Activated naive CD4-positive, alpha-beta T cell treated with anti-CD3 and anti-CD28 coated beads for 36 hours (primary cell): ENCODE measurements at places on chromosomes 12 and 14. TPM values are rescaled to one million over a fixed set of nuclear protein-coding genes. Genes with fewer than 3 reads are reported as not detected.
A peak's percentile ranks its signal among the peaks of the same experiment; 100 is the strongest.

ATF7 gene
- 19.7 TPM for total RNA-seq

RNASE7 gene
- not detected for total RNA-seq

CISTR gene
- not detected for total RNA-seq

GRCh38 chr14:53875324-53875897 is 81.2 kb downstream of the BMP4 start:
- no peak for DNase-seq
- H3K27me3 ChIP-seq: peaks cover 4% of the 10 kb centered on the region
- H3K36me3 ChIP-seq: no peaks in the 10 kb centered on the region
- H3K4me1 ChIP-seq: no peaks in the 10 kb centered on the region
- no peak overlapping the region for H3K27ac ChIP-seq
- H3K4me3 ChIP-seq: no peak overlapping the region

RCOR1 gene
- total RNA-seq: 11.9 TPM

GRCh38 chr14:71320734-71321573 is 413.7 kb downstream of the PCNX1 start:
- no peaks in the 10 kb centered on the region for H3K36me3 ChIP-seq
- DNase-seq: peak; percentile 54
- no peaks in the 10 kb centered on the region for H3K27me3 ChIP-seq
- H3K4me3 ChIP-seq: peak overlapping the region; percentile 83
- peak overlapping the region; percentile 71 for H3K27ac ChIP-seq

- no peaks in the 10 kb centered on the region for H3K4me1 ChIP-seq
- DNase-seq: no peak
- H3K27me3 ChIP-seq: peaks cover 18% of the 10 kb centered on the region
- H3K36me3 ChIP-seq: no peaks in the 10 kb centered on the region
- H3K27ac ChIP-seq: no peak overlapping the region
Measured at GRCh38 chr14:99781091-99781490, 12.1 kb upstream of the EML1 start.

- H3K4me1 ChIP-seq: peaks cover 9% of the 10 kb centered on the region
- DNase-seq: no peak
- H3K27me3 ChIP-seq: no peaks in the 10 kb centered on the region
- H3K36me3 ChIP-seq: peaks cover 17% of the 10 kb centered on the region
- H3K27ac ChIP-seq: no peak overlapping the region
- H3K4me3 ChIP-seq: no peak overlapping the region
Measured at GRCh38 chr12:68804657-68805591, 3.1 kb upstream of the MDM2 start.

SLC6A15 gene
- total RNA-seq: 0.30 TPM

GRCh38 chr12:44848703-44849085 is 27.4 kb downstream of the NELL2 start:
- H3K4me1 ChIP-seq: peaks cover 77% of the 10 kb centered on the region
- H3K4me3 ChIP-seq: peak overlapping the region; percentile 55
- H3K27ac ChIP-seq: peak overlapping the region; percentile 94
- peaks cover 3% of the 10 kb centered on the region for H3K36me3 ChIP-seq
- DNase-seq: no peak

TGM1 gene
- total RNA-seq: 13.5 TPM

DNA sequence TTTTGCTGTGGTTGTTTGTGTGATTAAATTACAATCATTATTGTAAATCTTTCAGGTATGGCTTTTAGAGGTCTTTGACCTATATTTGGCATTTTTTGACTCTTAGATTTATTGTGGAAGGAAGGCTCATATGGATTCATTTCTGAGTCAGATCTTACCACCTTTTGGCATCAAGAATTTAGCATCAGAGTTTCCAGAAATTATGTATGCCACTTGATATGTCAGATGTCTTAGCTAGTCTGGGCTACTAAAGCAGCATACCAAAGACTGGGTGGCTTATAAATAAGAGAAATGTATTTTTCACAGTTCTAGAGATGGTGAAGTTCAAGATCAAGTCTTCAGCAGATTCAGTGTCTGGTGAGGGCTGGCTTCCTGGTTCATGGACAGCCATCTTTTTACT is 129.5 kb upstream of the PZP start:
- H3K27me3 ChIP-seq: no peaks in the 10 kb centered on the region
- no peak for DNase-seq
- H3K27ac ChIP-seq: no peak overlapping the region
- H3K4me1 ChIP-seq: peaks cover 14% of the 10 kb centered on the region

DNA sequence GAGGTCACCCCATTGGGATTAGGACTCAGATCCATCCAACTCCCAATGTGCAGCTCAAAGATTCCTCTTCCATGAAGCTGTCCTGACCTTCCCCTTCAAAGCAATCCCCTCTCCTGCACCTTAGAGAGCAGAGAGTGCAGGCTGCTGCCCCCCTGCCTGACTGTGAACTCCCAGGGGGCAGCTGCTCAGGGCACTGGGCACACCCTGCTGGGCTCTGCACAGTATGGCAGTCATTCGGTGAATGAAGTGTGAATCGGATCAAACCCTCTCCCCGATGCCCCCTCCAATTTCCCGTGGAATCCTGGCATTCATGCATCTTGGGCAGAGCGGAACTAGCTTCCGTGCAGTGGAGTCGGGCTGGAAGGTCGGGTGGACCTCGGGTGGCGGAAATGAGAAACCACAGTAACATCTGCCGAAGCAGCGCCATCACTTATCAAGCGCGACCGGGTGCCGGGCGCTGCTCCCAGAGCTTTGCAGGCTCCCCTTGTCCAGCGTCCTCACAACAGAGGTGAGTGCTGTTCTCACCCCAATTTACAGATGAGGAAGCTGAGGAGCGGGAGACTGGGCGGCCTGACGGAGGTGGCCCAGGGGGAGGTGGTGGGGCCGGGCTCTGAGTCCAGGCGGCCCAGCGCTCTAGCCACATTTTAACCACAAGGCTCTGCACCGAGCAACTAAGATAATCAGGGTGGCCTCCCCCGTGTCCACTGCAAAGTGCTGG is 14.7 kb downstream of the GALNT9 start:
- no peak overlapping the region for H3K4me3 ChIP-seq
- H3K36me3 ChIP-seq: no peaks in the 10 kb centered on the region
- H3K27me3 ChIP-seq: peaks cover 5% of the 10 kb centered on the region
- no peak for DNase-seq
- H3K27ac ChIP-seq: no peak overlapping the region

- no peaks in the 10 kb centered on the region for H3K36me3 ChIP-seq
- H3K27ac ChIP-seq: peak overlapping the region; percentile 84
- peaks cover 50% of the 10 kb centered on the region for H3K4me1 ChIP-seq
- peak; percentile 87 for DNase-seq
- peaks cover 2% of the 10 kb centered on the region for H3K27me3 ChIP-seq
Measured at GRCh38 chr14:22886500-22887259, 3.7 kb downstream of the REM2 start.

GPR84 gene
- 1.2 TPM for total RNA-seq

DNA sequence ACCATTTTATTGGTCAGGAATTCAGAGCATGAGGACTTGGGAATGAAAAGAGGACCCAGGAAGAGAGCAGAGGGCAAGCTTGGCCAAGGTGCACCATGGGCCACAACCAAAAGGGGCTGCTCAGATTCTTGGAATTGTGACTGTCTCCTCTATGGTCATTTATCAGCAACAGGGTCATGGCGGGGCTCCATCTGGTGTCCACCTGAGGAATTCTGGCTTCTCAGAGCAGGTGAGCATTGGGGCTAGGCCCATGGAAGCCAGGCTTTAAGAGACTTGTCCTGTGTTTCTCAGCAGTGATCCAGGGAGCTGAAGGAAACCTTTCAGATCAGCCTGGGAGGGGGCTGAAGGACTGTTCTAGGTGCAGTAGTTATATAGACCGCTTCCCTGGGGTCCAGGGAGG is 2.6 kb upstream of the RIN3 start:
- H3K4me1 ChIP-seq: peaks cover 9% of the 10 kb centered on the region
- no peak for DNase-seq
- H3K36me3 ChIP-seq: no peaks in the 10 kb centered on the region
- no peaks in the 10 kb centered on the region for H3K27me3 ChIP-seq

DNA sequence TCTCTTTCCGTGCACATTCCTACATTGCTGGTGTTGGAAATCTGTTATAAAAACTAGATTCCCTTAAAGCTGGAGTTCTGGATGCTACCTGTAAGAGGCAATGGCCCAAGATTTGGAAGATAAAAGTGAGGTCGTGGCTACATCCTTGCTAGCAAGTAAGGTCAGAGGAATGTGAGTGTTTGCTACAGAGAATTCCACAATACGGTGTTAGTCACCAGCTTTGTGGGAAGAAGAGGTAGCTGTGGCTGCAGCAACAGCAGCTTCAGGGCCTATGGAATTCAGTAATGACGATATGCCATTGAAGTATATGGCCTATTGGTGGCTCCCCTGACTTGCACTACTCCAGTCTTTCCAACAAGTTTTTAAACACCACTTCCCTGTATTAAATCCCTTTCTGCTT is 227.7 kb upstream of the TMEM260 start:
- no peaks in the 10 kb centered on the region for H3K27me3 ChIP-seq
- no peaks in the 10 kb centered on the region for H3K4me1 ChIP-seq
- H3K27ac ChIP-seq: no peak overlapping the region
- H3K4me3 ChIP-seq: no peak overlapping the region
- no peak for DNase-seq
- peaks cover 6% of the 10 kb centered on the region for H3K36me3 ChIP-seq

DNA sequence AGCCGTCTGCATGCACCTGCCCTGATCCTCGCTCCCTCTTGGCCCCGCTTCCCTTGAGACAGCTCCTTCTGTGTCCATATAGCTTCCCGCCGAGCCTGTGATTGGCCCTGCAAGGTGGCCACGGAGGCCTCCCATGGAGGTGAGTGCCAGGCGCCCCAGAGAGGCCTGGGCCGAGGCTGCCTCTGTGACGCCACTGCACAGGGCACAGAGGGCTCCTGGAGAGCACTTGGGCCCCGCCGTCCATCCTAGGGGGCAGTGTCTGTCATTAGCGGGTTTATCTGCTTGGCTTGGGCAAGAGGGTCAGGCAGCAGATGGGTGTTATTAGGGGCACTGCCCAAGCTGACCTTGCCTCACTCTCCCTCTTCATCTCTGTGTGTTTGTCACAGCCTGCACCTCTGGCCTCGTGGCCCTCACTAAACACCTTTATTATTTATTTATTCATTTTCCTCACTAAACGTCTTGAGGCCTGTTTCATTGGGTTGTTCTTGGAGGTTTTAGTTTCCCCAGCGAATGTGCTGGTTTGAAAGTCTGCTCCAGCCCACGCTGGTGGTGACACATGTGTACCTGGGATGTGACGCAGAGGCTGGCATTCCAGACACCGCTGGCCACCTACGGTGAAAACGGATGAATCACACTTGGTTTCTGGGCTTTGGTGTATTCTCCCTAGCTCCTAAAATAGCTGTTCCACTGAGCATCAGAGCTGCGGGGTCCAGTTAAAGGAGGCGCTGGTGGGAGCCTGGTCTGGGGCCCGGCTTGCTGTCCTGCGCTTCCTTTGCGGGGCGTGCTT is 5.9 kb downstream of the ZFYVE21 start:
- H3K27ac ChIP-seq: no peak overlapping the region
- DNase-seq: no peak
- H3K36me3 ChIP-seq: no peaks in the 10 kb centered on the region
- H3K27me3 ChIP-seq: no peaks in the 10 kb centered on the region
- H3K4me1 ChIP-seq: peaks cover 21% of the 10 kb centered on the region

AVPR1A gene
- not detected for total RNA-seq

- H3K4me3 ChIP-seq: no peak overlapping the region
- H3K4me1 ChIP-seq: no peaks in the 10 kb centered on the region
- DNase-seq: no peak
Measured at GRCh38 chr14:75083271-75083670, 13.8 kb downstream of the ZC2HC1C start.

KRT81 gene
- not detected for total RNA-seq

GRCh38 chr12:30155001-30155730 is 371.4 kb upstream of the TMTC1 start:
- H3K4me3 ChIP-seq: no peak overlapping the region
- H3K4me1 ChIP-seq: no peaks in the 10 kb centered on the region
- H3K27ac ChIP-seq: no peak overlapping the region

PLCZ1 gene
- not detected for total RNA-seq

PIWIL1 gene
- not detected for total RNA-seq

DNA sequence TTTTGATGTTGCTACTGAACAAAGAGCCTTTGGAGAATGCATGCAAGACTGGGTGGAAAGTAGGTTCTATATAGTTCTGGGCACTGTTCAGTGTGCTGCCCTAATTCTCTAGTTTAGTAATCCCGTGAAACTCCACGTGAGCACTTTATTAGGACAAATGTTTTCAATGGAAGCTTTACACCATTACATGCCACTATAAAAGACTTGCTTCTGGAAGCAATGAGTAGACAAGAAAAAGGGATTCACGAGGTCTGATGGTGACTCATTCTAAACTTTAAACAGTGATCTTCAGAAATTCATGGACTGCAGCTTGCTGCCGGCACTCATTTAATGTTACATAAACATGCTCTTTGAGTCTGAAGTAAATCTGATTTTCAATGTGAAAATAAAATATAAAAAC is 22.3 kb downstream of the ATG14 start:
- no peak for DNase-seq
- H3K4me1 ChIP-seq: peaks cover 52% of the 10 kb centered on the region
- H3K36me3 ChIP-seq: peaks cover 20% of the 10 kb centered on the region
- no peak overlapping the region for H3K4me3 ChIP-seq
- no peak overlapping the region for H3K27ac ChIP-seq

DNA sequence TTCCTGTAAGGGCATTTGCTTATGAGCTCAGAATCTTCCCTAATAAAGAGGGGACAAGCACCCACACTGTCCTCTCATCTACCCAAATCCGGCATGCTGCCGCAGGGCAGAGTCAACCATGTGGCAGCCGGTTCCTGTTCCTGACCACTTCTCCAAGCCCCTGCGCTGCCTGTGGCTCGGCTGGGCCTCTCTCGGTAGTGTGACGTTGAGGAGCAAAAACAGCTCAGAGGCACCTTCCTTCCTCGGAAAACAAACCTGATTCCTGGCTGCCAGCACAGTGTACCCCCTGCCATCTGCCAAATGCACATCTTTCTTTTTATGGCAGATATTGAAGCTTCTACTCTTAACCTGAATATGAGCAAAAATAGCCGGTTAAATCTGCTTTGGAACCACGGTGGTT is 50.5 kb downstream of the CFAP251 start:
- no peaks in the 10 kb centered on the region for H3K27me3 ChIP-seq
- H3K27ac ChIP-seq: no peak overlapping the region
- peaks cover 3% of the 10 kb centered on the region for H3K36me3 ChIP-seq

DNA sequence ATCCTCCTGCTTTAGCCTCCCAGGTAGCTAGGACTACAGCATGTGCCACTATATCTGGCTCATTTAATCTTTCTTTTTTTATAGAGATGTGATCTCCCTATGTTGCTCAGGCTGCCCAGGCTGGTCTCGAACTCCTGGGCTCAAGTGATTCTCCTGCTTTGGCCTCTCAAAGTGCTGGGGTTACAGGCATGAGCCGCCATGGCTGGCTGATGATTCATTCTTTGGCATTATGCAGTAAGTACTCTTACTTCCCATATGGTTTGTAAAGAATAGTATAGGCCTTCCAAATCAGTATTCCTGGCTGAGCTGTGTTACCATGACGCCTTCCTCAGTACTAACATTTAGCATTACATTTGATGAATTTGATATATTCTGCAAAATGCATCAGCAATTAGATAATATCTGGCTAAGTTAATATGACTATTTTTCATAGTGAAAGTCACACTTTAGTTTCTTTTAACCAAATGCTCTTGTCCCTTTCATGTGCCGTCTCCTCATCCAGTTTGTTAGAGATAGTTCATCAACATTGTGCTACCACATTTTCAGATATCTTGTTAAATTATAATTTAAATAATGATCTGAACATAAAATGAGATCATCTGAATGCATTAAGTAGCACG is 3.2 kb upstream of the MIA2 start:
- H3K27me3 ChIP-seq: no peaks in the 10 kb centered on the region
- DNase-seq: peak; percentile 28
- H3K27ac ChIP-seq: peak overlapping the region; percentile 70
- peaks cover 38% of the 10 kb centered on the region for H3K4me1 ChIP-seq
- H3K36me3 ChIP-seq: no peaks in the 10 kb centered on the region

- no peak overlapping the region for H3K4me3 ChIP-seq
- H3K27me3 ChIP-seq: peaks cover 17% of the 10 kb centered on the region
- DNase-seq: no peak
- no peak overlapping the region for H3K27ac ChIP-seq
- peaks cover 2% of the 10 kb centered on the region for H3K36me3 ChIP-seq
- H3K4me1 ChIP-seq: no peaks in the 10 kb centered on the region
Measured at GRCh38 chr12:124140944-124141486, 153.9 kb upstream of the RFLNA start.

RPL10L gene
- not detected for total RNA-seq
